ENCODE measurements at places on chromosomes 1 and 21.

DNA sequence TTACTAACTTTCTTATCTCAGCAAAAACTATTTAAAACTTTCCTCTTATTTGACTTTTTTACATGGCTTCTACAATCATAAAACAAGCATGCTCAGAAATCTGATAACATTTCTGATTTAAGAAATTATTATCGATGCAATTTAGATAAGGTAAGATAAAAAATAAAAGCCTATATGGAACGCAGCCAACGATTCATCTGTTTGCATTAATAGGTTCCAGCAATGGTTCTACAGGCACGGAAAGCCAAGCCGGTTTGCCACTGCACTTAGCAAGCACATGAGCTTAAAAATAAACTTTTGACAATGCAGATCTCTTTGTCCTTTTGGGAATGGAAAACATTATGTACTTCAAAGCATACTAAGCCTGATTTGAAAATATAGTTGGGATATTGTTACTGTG is 77.5 kb upstream of the KCNK2 start:
- DNase-seq, result no peak

DNA sequence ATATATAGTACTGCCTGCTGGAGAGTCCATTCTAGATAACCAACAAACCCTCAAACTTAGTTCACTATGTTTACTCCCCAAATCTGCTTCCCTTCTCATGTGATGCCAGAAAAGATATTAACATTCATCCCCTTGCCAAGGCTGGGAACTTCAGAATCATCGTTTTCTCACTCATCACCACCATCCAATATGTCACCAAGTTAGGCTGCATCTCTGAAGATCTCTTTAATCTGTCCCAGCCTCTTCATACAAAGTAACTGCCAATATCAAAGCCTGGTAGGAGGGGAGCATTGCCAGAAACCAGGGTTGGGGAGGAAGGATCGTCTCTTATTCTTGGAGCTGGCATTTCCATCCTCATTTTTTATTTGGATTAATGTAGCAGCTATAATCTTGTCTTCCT is 71.6 kb downstream of the XCL2 start:
- no peak for DNase-seq

DNA sequence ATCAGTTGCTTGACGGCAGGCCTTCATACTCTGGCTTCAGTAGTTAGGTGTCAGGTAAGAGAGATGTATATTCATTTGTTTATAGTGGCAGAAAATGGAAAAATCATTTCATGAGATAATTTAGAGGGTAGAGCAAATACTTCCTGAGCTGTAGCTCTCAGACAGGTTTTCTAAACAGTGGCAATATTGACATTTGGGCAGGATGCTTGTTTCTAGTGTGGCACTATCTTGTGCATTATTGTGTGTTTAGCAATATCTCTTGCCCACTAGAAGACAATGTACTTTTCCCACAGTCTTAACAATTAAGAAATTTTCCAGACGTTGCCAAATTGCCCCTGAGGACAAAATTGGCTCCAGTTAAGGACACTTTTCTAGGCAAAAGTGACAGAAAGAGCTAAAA is 1143.1 kb downstream of the PLA2G4A start:
- no peak for DNase-seq

- DNase-seq, result peak; percentile 61
Observed at GRCh38 chr1:31705080-31705866, 1.5 kb upstream of the COL16A1 start.

DNA sequence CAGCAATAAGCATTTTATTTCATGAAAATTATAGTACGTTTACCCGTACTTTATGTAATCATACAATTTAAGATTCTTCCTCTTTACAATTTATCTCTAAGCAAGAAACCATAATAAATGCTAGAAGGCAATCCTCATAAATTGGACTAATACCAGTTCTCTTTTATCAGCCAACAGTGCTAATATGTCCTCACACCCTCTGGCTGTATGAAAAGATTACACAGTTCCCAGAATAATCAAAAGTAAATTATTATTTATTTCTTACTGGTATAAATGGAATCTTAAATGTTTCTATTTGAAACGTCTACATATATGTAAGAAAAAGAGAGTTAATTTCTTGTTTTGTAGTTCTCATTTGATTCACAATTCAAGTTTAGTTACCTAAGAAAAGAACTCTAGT is 3.1 kb upstream of the CDKN2C start:
- DNase-seq, result no peak

- no peak for DNase-seq
Observed at GRCh38 chr21:26099610-26100219, 70.9 kb downstream of the APP start.

DNA sequence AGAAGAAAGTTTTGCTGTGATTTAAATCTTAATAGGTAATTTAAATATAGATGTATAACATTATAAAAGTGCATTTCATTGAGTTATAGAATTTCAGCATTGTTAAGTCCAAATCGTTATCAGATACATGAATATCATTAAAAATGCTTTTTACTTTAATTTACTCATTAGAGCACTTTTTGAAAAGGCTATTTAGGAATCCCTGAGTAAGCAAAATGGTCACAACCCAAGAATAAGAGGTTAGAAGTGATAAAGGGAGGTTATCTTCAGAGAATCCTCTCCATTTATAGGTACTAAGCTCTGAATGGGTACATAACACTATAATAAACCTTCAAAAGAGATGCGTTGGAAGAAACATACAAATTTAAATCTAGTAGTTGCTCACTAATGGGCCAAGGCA is 130.7 kb downstream of the SLC30A10 start:
- no peak for DNase-seq

GRCh38 chr21:14981246-14981645 is 83.6 kb downstream of the NRIP1 start:
- no peak for DNase-seq

DNA sequence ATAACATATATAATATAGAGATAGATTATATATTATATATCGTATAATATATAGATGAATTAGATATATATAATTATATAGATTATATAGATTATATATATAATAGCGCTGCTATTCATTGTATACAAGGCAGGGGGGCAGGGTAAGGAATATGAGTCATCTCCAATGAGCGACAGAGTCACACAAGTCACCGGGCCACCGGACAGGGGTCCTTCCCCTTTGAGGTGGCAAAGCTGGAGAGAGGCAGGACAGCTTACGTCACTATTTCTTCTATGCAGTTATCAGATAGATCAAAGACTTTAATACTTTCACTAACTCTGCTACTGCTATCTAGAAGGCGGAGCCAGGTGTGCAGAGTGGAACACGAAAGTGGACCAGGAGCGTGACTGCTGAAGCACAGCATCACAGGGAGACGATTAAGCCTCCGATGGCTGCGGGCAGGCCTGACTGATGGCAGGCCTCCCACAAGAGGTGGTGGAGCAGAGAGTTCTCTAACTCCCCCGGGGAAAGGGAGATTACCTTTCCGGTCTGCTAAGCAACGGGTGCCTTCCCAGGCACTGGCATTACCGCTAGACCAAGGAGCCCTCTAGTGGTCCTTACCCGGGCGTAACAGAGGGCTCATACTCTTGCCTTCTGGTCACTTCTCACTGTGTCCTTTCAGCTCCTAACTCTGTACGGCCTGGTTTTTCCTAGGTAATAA is 2154.7 kb downstream of the MRPL39 start:
- no peak for DNase-seq

GRCh38 chr1:40646315-40646714 is 19.2 kb downstream of the RIMS3 start:
- DNase-seq, result no peak

- no peak for DNase-seq
Observed at GRCh38 chr1:23424293-23425192, at the start of gene TCEA3. Gene TCEA3 (minus strand): TSS chr1:23424748. CDS start chr1:23424633, 115 bp downstream.

DNA sequence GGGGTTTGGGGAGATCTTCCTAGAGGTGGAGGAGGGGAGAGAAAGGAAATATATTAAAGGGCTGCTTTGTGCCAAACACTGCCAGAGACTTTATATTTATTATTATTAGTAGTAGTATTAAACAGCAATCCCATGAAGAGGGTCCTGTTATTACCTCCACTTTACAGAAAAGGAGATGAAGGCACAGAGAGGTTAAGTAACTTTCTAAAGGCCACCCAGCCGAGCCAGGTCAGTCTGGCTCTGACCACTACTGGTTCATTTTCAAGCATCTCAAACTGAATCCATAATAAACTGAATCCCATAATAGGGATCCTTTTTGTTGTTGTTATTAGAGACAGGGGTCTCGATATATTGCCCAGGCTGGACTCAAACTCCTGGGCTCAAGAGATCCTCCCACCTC is 12.6 kb downstream of the NCMAP start:
- DNase-seq, result no peak

DNA sequence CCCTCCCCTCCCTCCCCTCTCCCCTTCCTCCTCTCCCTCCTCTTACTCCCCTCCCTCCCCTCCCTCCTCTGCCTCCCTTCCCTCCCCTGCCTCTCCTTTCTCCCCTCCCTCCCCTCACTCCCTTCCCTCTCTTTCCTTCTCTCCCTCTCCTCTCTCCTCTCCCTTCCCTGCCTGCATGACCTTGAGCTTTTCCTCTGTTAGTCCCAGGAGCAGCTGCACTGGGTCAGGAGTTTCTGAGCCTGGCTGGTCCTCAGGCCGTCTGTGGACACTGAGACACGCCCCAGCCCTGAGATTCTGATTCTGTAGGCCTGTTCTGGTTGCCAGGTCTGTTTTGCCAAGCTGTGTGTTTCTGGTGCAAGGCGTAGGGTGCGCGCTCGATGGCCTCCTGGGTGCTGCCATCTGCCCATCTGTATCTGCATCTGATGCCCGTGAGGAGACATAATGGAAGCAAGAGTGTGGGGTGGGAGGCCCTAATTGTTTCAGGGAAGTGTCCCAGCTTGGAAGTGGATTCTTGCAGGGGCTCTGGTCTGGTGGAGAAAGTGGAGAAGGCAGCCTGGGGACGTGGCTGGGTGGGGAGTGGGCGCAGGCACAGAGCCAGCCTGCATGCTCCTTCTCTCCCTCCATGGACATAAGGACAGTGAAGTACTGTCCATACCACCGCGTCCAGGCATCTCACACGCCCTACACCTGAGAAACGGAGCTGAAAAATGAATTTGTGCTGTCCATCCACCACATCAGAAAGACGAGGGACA is 97.2 kb downstream of the WDR4 start:
- DNase-seq, result no peak

DNA sequence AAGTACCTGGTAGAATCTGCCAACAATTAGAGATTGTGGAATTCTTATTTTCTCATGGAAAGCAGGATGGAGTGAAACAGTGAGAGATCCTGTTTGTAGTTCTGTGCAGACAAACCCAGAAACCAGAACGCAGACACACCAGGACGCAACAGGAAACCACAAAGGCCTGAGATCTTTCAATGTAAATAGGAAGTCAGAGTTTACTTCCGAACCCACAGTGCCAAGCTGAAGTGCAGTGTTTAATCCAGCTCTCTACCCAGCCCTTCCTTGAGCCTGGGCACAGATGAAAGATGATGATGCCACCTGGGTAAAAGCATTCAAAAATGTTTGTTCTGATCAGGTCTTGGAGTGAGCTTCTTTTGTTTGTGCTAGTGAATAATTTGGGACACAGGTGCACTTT is 244.2 kb upstream of the HOOK1 start:
- DNase-seq, result no peak

DNA sequence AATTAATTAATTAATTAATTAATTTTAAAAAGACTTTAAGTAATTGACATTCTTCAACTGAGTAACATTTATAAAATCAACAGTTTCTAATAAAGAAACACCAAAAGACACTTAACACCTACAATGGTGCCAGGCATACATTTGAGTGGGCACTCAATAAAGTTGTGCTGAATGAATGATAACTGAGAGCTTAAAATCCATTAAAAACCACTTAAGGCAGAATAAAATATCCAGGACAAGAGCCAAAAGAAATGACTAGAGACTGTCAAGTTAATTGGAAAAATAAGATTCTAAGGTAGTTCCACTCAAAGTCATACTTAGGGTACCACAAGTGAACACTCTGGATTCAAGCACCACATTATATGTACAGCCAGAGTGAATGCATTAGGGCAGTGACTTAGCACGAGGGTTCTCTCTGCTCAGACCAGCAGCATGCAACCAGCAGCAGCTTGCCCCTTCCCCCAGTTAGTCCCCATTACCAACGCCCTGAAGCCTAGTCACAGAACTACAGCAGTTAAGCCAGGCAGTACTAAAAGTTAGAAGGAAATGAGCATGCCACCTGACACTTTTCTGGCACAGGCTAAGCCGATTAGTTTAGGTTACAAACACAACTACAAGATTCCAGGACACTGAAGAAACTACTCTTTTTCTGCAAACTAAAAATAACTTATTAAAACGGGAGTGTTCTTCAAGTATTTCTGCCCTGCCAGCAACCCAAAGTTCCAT is 46.5 kb downstream of the LUZP1 start:
- no peak for DNase-seq

- no peak for DNase-seq
Observed at GRCh38 chr21:15415541-15416261, 314.1 kb upstream of the USP25 start.

GRCh38 chr21:18369115-18369514 is 34.5 kb downstream of the TMPRSS15 start:
- no peak for DNase-seq

DNA sequence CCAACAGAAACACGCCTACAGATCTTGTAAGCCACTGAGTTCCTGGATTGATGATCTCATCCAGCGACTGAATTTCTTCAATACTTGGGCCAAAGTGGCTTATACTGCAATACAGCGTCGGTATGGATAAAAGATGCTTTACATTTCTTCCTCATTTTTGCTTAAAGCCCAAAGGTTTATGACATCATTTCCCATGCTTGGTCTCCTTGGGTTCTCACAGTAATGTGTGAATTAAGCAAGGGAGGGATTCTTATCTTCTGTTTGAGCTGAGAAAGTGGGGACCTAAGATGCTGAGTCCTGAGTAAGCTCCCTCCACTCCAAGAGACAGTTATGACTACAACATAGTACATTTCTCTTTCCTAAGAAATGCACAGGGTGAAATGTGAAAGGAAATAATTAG is 39.5 kb downstream of the LBR start:
- DNase-seq, result no peak

- no peak for DNase-seq
Observed at GRCh38 chr1:96521994-96522760, 199.4 kb upstream of the PTBP2 start.

- peak; percentile 56 for DNase-seq
Observed at GRCh38 chr1:151326619-151327222, 495 bp downstream of the PI4KB start.

DNA sequence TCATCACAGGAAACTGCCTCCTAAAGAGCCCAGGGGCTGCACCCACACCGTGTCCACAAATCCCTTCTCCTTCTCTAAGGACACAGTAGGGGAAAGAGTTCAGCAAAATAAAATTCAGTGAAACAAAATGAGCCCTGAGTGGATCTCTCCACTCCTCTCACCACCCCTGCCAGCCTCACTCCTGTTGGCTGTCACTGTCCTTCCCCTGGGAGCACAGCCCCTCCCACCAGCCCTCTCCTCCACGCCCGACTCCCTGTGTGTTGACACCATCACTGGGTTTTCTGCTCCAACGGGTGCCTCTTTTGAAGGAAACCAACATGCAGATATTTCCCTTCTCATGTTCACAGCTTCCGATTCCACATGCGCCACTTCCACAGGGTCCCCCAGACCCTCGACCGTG is 356.2 kb downstream of the AJAP1 start:
- DNase-seq, result no peak

GRCh38 chr1:172727956-172728603 is 69.2 kb downstream of the FASLG start:
- DNase-seq, result peak; percentile 61
